ENCODE measurements at places on chromosomes 11 and 22.

- DNase-seq = no peak
Observed at GRCh38 chr22:19753090-19753842, 7.3 kb upstream of the TBX1 start.

DNA sequence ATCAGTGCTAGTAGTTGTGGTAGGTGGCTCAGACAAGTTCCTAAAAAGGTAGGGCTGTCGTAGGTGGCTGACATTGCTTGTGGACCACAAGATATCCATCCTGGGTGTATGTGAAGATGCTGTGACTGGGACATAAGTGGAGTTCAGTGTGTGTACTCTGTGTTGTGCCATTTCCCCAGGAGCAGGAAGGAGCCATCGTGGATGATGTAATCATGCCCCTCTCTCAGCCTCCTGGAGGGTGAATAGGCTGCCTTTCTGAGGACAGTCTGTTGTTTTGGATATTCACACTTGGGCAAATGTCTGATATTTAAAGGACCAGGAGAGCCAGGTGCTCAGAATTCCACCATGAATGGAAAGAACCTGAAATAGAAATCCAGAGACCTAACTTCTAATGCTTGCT lies 2.7 kb downstream of the HEPHL1 start:
- DNase-seq = no peak

DNA sequence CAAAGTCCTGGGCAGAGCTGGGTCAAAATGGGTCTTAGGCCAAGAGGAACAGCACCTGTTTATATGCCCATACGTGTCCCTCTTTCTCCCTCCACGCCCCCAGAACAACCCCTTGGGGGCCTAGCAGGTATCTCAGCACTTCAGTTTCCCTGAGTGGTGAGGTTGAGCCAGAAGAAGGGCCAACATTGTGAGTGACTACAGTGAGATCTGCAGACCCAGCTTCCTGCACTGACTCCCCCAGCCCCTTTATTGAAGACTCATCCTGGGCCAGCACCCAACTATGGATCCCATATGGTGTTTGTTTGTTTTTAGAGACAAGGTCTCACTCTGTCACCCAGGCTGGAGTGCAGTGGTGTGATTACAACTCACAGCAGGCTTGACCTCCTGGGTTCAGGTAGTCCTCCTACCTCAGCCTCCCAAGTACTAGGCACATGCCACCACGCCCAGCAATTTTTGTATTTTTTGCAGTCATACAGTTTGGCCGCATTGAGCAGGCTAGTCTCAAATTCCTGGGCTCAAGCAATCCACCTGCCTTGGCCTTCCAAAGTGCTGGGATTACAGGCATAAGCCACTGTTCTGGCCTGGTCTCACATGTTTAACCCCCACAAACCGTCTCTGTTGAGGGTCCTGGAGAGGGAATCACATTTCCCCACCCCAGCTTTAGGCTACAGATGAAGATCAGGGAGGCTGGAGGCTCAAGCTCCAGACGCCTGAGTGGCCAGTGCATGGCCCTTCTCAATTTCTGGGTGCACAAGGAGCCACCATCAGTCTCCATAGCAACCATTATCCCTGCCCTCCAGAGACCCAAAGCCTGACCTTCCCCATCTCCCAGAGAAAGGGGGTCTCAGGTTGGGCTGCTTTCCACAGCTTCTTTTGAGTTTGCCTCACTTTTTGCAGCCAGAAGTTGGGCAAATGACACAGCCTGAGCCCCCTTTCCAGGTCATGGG lies 1.7 kb upstream of the LARGE2 start:
- DNase-seq = no peak

DNA sequence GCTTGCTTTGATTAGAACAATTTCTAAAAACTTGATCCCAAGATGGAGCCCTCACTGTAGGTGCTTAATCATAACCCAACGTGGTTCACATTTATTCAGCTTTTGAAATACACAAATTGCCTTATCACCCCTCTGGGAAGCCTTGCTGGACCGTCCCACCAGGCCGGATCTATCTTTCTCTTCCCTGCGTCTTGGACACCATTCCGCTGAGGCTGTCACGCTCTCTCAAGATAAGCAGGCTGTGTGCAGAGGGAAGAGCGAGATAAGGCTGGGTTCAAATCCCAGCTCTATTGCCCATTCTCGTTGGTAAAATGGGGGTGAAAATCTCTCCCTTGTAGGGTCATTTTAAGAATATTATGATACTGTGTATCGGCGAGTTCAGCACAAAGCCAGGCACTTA lies 20.5 kb upstream of the TP53I11 start:
- DNase-seq = no peak

DNA sequence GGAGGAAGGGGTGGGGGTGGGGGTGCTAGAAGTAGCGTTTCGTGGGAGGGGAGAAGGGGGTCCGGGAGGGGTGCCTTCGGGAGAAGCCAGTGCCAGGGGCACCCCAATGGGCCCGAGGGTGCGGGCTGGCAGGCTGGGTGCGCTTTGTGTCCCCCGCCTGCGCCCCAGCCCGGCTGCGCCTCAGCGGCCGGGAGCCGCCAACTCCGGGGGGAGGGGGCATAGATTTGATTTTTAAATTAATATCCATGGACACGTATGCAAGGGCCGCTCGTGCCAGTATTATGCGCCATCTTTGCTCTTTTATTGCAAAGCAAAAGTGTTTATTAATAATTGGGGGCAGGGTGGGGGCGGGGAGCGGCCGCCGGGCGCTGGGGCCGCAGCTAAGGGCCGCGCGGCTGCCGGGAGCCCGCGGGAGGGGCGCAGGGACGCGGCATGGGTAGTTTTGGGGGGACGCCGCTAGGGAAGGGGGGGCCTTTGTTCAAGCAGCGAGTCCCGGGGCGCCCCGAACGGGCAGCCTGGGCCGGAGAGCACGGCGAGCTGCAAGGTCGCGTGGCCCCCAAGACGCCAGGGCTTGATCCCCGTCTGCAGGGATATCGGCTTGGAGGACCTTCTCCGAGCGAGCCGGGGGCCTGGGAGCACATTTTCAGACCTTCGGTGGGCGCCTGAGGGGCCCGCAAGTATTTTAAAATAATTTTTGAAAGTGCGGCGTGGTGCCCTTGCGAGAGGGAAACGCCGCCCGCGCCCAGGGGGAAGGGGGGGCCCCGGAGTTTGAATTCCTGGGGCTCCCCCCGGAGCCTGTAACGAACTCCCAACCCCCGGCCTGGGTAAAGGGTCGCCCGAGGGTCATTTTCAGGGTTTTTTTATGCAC lies 959 bp downstream of the CCND1 start:
- DNase-seq = no peak

GRCh38 chr11:121553389-121553788 lies 100.6 kb upstream of the SORL1-AS1 start:
- no peak for DNase-seq

GRCh38 chr11:2963761-2964160 lies 28.4 kb downstream of the NAP1L4 start:
- no peak for DNase-seq

- no peak for DNase-seq
Observed at GRCh38 chr22:42078469-42079318, 806 bp upstream of the SMDT1 start.

DNA sequence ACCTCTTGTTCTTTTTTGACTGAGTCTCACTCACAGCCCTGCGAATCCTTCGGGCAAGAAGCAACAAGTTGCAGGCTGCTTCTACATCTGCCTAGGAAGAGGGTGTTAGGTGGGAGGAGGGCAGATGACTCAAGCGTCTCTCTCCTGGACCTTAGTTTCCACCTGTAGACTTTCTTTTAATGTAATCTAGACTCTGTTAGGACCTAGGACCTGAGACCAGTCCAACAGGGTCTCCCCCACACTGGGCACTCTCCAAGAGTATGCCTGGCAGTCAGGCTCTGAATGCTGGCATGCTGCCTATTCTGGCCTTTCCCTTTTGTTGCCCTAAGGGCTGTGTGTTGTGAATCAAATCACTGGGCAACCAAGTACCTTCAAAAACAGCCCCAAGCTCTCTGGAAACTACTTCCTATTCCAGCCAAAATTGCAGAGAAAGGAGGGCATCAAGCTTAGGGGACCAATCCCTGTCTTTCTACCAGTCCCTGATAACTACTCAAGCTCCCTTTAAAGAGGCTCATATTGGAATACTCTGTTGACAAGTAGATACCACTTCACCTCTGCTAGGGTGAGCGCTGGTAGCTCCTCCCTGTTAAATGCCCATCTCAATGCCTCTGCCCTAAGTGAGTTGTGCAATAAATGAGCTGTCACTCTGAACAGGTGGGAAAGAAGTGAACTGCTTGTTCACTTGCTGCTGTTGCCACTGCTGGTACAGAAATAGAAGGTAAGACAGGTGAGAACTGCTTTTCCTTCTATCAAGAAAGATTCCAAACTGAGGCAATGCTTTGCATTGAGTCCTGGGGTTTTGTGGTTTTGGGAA lies at the start of gene BBOX1:
Gene BBOX1 (plus strand): TSS at position 514 of the 814 bp plus-strand sequence. CDS start 14,616 bp downstream, outside the sequence.
- DNase-seq = no peak

DNA sequence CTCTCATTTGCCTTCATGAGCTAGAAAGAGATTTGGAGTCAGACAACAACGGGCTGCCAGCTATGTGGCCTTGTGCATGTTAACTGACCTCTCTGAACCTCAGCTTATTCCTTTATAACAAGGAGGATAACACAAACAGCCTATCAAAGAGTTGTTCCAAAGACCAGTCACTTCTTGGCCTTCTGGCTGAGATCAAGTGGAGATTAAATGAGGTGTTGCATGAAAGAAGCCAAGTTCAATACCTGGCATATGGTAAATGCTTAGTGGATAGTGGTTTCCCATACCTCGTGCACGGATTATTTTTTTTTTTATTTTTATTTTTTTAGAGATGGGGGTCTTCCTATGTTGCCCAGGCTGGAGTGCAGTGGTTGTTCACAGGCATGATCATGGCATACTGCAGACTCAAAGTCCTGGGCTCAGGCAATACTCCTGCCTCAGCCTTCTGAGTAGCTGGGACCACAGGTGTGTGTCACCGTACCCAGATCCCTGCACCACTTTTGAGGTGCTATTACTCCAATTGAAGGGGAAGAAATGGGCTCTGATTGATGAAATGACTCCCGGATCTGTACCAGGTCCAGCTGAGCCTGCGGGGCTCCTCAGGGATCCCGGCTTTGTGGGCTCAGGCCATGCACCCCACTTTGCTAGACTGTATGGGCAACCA lies 4.9 kb downstream of the LGALS1 start:
- no peak for DNase-seq

DNA sequence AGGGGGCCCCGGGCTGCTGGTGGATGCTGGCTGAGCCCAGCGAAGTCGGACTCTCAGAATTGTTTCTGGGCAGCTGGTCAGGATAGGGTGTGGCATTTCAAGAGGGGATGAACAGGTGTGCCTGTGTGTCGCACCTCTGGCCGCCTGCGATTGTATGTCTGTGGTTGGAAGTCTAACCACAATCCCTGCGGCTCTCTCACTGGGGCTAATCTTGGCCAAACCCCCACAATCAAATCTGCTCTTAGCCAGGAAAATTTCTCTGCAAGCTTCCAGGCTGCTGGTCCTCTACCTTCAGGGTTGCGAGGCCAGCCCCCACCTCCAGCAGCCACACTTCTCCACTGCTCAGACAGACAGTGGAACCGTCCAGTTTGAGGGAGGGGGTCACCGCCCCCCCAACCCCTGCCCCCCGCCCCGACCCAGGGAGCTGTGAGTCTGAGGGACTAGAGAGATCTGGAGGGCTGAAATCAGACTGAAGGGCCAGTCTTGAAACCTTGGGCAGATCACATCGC lies 953 bp downstream of the ATG16L2 start:
- no peak for DNase-seq

DNA sequence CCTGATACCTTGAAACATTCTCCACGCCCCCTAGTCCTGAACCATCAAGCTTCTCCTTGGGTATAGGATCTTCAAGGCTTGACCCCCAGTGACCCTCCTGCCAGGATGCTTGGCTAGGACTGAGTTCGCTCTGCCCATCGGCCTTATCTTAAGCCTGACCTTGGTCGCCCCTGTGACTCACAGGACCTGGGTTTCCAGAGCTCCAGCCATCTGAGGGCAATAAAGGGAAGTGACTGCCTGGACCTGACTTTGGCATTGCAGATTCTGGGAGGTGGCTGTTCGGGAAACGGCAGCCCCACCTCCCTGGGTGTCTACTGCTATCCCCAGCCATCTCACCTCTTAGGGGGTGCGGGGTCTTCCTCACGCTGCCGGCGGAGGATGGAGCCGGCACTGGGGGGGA lies 15.4 kb downstream of the CARD10 start:
- no peak for DNase-seq

DNA sequence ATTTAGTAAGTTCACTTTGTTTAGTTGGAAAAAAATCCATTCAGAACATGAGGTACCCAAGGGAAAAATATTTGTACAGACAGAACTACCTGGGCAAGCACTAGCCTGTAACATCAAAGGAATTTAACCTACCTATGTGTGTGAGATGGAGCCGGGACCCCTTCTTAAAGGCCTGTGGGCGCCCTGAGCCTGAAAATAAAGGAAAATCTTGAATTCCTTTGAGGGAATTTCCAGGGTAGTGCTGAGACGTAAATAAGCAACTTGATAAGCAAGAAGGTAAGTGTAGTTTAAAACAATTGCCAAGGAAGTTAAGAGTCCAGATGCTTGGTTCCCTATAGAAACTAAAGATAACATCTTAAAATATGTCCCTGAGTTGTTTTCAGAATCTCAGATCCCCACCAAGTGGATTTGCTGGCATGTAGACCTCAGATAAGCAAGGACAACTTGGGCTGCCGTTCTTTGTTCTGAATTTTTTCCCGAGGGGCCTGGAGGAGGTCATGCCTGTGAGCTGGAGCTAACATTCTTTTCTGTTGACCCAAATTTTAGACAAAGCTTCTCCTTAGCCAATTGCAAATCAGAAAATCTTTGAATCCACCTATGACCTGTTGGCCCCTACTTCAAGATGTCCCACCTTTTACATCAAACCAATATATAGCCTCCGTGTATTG lies 31.0 kb downstream of the MED17 start:
- no peak for DNase-seq

- DNase-seq = no peak
Observed at GRCh38 chr11:74776546-74776945, 27.9 kb downstream of the RNF169 start.

DNA sequence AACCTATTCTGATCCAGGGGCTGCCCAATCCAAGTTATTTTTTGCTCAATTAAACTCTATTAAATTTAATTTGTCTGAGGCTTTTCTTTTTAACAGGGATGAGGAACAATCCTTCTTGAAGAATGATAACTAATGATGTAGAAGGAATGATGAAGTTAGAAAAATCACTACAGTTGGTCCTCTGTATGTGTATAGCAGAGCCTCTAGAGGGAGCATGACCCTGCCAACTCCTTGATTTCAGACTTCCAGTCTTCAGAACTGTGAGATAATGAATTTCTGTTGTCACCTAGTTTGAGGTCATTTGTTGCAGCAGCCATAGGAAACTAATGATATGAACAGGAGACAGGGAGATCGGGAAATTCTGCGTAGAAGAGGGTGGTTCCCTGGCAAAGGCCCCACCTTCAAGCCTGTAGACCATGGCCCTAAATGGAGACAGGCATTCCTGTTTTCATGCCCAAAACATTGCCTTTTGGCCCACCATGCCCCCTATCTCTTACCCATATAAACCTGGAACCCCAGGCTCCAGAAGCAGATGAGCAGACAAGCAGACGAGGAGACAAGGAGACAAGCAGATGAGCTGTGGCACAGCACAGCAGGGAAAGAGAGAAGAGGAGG lies 7.7 kb upstream of the QSER1 start:
- no peak for DNase-seq

Measured in T-helper 9 cell (primary cell).